ENCODE measurements at places on chromosomes 11 and 22.

DNA sequence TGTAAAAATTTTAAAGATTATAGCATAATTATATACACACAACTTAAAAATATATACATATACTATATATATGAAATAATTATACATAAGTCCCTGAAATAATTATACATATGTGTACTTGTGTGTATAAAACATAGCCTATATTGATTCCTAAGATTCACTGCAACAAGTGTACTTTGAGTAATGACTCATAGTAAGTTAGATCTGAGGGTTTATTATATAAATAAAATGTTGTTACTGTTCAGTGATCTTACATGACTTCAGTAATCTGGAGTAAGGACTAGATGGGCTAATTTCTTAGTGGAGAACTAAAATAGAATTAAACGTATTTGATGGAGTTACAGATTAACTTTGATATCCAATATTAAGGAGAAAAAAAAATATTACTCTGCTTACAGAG, 350.5 kb downstream of the CNTN5 start:
- DNase-seq = no peak

- no peak for DNase-seq
These were observed 8.4 kb upstream of the ALG8 start for GRCh38 chr11:78147807-78148206.

DNA sequence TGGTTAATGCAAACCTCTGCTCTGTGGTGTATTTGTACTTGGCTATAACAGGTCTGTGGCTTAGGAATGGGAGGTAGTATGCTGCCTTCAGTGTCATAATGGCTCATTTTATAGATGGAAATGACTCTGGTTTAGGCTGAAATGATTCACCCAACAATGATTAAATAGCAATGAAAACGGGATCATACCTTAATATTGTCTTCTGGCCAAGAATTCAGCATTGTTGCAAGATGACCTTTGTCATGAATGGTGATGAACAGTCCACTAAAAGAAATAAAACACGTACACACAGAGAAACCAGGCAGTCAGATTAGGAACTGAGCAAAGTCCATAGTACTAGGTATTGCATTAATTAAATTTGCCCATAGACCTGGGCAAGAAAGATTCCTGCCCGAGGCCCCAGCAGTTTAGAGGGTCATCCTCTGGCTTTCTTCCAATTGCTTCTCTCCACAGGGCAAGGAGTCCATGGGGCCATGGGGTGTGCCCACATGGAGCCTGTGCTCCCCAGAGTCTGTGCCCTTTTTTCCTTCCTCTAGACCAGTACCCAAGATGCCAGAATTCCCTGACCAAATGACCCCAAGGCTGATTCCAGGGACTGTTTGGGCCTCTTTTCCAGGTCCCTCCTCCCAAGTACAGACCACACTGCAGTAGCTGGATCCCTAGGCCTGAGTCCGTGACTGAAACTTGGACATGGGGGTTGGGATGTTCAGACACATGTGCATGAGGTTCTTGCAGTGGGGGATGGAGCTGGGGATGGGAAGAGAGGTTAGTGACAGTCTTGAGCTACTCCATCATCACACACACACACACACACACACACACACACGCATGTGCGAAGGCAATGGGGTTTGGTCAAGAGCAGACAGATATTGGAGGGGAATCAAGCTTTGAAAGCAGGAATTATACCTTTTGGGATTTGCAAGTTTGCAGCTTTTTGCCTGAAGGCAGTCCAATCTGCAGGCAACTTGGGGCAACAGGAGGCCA, 134.2 kb downstream of the CCDC81 start:
- no peak for DNase-seq

DNA sequence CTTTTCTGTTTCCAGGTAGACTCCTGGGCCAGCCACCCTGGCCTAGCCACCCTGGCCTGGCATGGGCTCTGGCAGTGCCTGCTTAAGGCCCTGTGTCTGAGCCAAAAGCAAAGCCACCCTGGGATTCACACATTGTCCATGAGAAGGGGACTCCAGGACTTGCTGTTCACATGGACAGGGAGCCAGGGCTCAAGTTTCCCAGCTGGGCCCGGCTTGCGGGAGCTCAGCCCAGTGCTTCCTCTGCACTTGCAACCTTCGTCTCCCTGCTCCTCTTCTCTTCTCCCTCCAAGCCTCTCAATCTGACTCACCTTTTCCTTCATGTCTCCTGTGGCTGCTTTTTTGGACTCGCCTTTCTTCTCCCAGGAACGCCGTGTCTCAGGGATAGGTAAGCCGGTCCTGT, 130.3 kb downstream of the MICAL2 start:
- no peak for DNase-seq

DNA sequence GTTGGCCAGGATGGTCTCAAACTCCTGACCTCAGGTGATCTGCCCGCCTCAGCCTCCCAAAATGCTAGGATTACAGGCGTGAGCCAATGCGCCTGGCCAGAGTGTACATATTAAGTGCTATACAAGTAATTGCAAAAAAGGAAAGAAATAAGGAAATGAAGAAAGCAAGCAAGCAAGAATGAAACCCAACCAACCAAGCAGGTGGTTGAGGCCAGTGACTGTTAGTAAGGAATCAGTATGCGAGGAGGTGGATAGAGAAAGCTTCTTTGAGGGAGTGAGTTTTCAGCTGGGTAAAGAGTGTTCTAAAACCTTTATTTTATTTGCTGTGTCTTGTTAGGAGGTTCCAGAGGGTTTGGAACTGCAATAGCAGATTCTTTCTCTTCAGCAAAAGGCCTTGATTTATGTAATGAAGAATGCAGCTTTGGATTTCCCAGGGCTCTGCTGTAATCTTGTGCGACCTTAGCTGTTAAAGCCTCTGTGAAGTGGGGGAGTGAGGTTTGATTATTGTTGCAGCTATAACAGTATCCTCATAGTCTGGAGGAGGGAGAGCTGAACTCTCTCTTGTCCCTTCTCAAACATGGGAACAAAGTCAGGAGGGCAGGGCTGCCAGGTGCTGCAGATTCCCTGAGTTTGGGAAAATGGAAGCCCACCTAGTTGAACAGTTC, 5.7 kb downstream of the AMPD3 start:
- no peak for DNase-seq

DNA sequence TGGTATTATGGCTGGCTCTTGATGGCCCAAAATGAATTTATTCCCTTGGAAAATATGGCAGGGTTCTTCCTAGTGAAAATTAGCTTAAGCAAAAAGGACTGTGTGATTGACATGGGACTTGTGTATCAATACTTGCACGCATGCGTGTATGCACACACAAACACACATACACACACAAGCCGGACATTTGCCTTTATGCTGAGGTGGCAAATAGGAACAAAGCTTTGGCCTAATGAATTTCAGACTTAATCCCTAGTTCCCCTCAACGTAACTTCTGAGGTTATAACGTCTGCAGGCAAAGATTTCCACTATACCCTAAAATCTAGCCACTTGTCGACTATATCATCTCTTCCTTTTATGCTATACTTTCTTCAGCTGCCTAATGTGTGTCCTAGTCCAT, 2.9 kb upstream of the OR52I2 start:
- no peak for DNase-seq

All from stimulated activated CD8-positive, alpha-beta memory T cell treated with anti-CD3 and anti-CD28 coated beads, Interleukin-2, amount 100 ng/mL, for 48 hours (primary cell).